ENCODE measurements at places on chromosomes 2 and 18.

- DNase-seq, result no peak
These were observed 184.8 kb downstream of the NCK2 start for GRCh38 chr2:105929516-105929915.

GRCh38 chr18:72056171-72056570, 488.0 kb downstream of the CBLN2 start:
- no peak for DNase-seq

- no peak for DNase-seq
These were observed 46.3 kb downstream of the COPS8 start for GRCh38 chr2:237131749-237132533.

DNA sequence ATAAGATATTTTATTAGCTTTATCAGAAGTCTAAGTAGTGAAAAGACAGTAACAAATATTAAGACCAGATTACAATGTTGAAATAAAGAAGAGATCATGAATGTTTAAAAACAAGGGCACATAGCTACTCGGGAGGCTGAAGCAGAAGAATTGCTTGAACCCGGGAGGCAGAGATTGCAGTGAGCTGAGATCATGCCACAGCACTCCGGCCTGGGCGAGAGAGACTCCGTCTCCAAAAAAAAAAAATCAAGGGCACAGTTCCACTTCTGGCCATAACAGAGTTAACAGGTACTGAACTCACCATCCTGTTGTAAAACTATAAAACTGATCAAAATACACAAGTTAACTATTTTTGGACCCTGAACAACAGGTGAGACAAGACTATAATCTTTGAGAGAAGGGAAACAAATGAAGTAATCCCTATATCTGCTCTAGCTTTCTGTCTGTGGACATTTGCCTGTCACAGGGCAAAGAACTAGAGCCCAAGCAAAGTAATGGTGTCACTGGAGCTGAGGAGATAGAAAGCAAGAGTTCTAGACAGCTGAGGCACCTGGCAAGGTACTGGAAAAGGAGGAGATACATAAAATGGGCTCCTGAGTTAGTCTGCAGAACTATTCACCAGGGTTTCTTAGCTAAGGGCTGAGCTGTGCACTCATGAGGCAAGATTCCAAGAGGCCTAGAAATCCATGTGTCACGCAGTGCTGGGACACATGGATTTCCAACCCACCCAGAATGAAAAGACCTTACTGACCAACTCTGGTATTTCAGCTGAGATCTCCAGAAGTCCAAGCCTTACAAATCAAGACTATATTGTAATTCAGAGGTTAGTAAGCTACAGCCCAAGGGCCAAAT, 15.2 kb downstream of the MMADHC start:
- DNase-seq, result no peak

DNA sequence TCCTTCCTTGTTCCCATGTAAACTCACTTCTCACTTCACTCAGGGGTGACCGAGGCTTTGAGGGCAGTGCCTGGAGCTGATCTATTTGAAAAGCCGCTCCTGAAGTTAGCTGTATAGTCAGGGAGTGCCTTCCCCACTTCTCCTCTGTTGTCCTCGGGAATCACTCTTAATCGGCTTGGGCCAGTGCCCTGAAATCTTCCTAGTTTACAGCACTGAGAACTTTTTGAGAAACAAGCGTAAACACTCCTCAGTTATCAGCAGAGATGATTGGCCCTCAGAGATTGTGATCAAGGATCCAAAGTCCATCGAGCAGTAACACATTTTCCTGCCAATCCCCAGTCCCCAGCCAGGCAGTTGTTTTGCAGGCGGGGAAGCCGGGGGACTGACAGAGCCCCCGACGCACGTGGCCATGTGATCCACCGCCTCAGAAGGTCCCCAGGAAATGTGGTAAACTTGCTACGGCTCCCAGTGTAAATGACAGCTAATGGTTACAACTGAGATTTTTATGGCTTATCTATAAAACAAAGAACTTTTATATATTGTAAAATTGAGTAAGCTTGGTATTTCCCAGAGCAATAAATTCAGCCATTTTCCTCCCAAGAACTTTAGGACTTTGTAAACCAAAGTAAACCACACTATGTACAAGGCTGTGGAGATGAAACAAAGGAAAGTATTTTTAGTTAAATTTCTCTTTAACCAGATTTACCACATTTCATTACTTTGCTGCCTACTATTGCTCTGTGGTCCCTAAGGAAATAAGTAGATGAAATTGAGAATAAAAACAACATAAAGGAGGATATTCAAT, 53.5 kb downstream of the C18orf63 start:
- no peak for DNase-seq

GRCh38 chr2:9110346-9110884, 96.2 kb upstream of the ASAP2 start:
- no peak for DNase-seq

DNA sequence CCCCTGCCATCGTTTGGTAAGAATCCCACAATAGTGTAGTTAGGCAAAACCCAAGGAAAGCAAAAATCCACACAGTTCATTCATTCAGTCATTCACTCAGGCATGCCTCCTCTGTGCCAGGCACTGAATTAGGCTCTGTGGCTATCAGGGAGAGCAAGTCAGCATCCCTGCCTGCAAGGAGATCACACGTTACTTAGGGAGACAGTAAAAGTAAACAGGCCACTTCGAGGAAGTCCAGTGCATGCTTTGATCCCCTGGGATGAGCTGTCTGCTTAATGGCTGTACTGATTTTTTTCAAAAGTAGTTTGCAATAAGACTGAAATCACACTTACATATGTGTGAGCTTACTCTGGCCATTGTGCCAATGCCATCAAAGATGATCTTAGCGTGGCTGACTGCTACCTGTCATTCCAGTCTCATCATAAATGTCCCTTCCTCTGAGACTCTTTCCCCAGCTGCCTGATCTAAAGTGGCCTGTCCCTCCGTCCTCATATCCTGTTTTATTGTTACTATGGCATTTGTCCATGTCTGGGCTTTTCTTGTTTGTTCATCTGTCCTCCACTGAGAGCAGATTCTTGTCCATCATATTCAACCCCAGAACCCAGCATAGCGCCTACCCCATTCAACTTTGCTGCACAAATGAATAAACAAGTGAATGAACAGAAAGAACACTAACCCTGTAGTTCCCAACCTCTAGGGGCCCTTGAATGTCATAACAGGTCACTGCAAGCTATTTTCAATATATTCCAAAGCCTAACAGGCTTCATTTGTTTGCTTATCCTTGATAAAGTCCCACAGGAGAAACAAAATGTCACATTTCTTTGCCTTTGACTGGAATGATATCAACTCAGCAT, 84.1 kb downstream of the GALNT14 start:
- no peak for DNase-seq

GRCh38 chr2:181036445-181036844, 56.0 kb downstream of the UBE2E3 start:
- DNase-seq, result no peak

GRCh38 chr2:192016265-192016664, 169.4 kb upstream of the CAVIN2 start:
- peak; percentile 58 for DNase-seq

GRCh38 chr2:57407772-57408201, 638.8 kb upstream of the VRK2 start:
- DNase-seq, result no peak

DNA sequence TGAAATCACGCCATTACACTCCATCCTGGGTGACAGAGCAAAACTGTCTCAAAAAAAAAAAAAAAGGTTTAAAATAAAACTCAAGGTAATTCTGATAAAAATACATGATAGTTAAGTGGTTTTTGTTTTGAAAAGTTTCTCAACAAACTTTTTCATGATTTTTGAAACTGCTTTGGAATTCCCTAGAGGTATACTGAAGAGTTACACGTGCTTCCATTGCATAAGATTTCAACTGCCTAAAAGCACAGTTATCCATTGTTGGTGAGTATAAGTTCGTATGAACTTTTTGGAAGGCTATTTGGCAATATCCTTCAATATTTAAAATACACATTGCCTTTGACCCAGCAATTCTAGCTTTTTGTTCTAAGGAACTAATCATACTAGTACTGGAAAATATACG, 74.9 kb downstream of the USP34 start:
- DNase-seq, result no peak

- DNase-seq, result no peak
These were observed 504.2 kb downstream of the TDRD15 start for GRCh38 chr2:21627938-21628337.

- DNase-seq, result no peak
These were observed 21.4 kb upstream of the LTBP1 start for GRCh38 chr2:32925283-32925815.

- DNase-seq, result no peak
These were observed 99.0 kb downstream of the PRKCE start for GRCh38 chr2:45750484-45750883.

DNA sequence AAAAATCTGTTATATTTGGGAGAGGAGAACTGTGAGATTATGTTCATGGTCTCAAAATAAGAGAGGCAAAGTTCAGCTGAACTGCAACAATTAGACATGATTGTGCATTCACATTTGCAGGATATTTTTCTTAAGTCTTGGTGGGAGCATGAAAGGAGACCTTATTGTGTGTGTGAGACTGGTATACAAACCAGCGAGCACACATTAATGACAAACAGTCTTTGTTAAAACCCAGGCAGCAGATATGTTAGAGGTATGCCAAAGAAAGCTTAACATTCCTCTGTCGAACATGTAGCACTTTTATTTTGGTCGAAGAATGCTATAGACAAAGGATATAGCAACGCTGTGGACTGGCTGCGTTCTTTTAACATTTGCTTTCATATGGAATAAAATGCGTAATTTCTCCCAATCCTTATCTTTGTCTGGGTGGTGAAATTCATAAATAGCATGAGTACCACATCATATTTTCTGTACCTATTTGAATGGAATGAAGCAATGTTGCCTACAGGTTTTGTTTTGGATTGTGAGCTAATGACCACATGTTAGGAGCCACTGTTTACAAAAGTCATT, 88.4 kb downstream of the ICOS start:
- DNase-seq, result no peak

DNA sequence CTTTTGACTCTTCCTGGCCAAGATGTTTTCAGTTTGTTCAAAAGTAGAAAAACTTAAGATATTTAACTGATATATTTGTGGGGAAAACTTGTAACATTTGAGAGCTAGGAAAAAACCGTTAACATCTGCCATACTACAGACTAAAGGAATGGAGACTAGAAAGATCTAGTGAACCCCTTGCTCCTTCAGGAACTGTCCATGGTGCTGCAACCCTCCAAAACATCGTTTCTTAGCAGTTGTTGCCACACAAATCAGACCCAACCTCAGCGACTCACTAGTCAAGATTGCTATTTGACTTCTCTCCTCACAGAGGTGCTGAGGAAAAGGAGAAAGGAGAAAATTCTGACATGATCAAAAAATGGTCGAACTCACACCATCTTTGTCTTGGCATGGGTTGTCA, 393.8 kb upstream of the LYPD1 start:
- peak; percentile 49 for DNase-seq

DNA sequence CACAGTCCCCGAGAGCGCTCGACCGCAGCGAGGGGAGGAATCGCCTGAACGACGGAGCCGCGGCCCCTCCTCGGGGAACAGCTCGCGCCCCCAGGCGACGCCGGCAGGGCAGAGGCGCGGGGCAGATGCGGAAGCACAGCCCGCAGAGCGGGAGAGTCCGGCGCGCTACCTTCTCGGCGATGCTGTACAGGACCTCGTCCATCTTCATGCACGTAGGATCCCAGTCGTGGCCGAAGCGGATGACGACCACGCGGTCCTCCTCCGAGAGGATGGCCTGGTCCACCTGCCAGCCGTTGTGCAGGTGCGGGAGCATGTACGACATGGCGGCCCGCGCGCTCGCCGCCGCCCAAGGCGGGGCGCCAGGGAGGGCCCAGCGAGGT, 302 bp downstream of the TXNL4A start:
- DNase-seq, result peak; percentile 18

DNA sequence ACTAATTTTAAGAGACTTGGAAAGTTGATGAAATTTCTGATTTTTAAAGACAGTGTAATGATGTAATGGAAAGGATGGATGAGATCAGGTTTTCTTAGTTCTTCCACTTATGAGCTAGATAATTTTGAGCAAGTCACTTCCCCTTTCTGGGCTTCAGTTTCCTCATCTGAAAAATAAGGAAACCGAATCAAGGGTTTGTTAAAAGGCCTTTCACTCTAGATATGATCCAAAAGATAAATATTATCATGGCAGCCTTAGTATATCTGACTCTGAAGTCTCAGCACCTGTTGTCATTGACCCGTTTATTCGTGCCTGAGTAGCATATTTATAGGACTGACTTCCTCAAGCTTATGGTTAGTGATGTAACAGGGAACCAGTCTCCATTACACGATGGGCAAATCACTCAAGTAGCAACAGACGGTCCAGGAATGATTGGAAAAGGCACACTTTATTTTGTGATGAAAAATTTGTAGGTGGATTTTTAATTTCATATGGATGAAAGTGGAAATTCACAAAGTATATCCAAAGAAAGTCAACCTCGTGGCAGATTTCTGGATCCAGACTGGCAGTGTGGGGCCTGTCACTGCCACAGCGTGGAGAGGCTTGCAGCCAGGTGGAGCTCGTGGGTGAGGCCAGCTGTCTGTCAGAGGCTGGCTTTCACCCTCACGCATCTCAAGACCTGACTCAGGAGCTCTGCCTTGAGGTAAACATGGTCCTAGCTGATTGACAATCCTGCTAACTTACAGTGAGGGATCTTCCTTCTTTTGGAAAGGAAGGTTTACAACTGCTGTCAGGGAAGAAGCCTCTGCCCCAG, 137.9 kb upstream of the CXCR4 start:
- DNase-seq, result no peak

All from brain microvascular endothelial cell (primary cell).